GM12891 (cell line): ENCODE measurements at places on chromosomes 5 and 9.
A peak's percentile ranks its signal among the peaks of the same experiment; 100 is the strongest.

DNA sequence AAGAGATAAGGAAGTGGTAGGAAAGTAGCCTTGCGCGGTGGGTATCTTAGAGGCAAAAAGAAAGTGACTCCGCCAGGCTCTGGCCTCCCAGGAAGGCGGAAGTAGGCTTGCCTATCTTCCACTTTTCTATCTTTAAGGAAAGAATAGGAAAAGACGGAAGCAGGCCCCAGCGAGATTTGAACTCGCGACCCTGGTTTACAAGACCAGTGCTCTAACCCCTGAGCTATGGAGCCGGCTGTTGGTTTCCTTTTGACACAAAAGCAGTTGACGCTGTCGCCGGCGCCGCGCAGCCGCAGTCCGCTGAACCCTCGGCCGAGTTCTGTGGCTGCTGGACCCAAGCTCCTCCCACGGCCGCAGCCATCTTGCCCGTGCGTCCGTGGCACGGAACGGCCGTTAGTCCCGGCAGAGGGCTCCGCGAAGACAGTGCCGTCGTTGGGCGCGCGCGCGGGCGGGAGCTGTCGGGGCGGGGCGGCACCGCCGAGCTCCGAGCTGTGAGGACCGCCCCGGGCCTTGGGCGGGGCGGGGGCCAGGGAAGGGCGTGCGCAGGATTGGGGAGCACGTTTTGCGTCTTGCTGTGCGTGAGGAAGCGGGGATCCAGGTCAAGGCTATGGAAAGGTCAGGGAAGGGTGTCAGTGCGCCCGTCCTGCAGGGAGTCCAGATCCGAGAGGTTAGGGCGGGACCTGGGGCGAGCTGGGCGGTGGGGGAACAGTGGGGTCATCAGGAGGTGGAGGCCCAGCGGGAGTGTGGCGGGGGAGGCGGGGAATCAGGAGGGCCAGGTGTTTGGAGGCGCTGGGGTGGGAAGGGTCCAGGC is 13.3 kb downstream of the TRIM7 start:
- peak; percentile 87 for DNase-seq

DNA sequence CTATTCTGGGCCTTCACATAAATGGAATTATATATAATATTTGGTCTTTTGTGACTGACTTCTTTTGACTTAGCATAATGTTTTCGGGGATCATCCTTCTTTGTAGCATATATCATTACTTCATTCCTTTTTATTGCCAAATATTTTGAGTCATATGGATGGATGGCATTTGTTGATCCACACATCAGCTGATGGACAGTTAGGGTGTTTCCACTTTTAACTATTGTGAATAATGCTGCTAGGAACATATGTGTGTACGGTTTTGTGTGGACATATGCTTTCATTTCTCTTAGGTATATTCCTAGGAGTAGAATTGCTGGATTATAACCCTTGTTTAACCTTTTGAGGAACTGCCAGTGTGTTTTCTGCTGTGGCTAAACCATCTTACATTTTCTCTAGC is 249.6 kb downstream of the FANCC start:
- DNase-seq: no peak

DNA sequence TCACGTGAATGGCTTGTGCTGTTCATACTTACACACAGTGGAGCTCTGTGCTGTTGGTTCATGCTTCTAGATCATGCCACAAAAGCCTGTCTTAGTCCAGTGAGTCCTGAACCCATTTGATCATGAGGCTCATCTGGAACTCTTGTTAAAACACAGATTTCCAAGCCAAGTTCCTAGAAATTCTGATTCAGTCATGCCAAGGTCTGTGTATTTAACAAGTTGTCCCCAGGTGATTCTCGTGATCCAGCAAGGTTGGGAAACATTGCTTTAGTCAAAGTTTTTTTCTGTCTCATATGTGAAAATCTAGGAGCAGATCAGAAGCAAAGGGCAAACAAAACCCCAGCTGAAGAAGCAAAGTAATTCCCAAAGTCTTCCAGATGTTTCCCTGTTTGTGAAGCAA is 112.5 kb upstream of the GAS1 start:
- no peak for DNase-seq

- DNase-seq: no peak
Observed at GRCh38 chr5:61311836-61312808, 19.9 kb upstream of the ZSWIM6 start.

DNA sequence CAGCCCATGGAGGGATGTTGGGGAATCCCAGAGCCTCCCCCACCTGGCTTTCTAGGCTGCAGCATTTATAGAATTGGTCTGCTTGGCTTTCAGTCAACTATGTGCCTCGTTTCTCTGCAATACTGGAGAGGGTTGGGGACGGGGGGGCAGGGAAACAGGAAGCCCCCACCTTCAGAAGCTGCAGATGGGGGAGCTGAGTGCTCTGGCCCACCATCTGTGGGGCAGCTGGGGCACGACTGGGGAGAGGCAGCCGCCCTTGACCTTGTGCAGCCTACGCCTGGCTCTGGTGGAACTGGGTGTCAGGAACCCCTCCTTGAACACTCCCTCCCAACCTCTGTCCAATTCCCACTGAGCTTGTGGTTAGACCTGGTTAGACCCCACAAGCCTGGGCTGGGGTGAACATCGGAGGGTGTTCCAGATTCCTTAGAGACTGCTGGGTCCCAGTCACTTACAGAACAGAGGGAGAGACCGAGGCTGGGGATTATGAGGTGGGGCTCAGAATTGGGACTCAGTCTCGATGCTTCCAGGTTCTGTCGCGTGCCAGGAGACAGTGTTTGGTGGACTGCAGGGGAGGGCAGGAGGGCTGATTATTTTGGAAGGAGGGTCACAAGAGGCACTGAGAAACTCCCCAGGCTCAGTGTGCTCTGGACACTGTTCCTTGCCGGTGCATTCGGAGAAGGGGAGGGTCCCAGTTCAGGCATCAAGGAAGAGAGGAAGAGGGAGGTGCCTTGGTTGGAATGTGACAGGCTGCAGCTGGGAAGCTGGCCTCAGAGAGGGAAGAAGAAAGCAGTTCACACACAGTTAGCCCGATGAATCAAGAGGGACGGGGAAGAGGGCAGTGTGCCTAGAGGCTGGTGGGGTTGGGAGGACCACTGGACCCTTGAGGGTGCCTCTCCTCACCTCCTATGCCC is 25.6 kb downstream of the COL27A1 start:
- DNase-seq: no peak

DNA sequence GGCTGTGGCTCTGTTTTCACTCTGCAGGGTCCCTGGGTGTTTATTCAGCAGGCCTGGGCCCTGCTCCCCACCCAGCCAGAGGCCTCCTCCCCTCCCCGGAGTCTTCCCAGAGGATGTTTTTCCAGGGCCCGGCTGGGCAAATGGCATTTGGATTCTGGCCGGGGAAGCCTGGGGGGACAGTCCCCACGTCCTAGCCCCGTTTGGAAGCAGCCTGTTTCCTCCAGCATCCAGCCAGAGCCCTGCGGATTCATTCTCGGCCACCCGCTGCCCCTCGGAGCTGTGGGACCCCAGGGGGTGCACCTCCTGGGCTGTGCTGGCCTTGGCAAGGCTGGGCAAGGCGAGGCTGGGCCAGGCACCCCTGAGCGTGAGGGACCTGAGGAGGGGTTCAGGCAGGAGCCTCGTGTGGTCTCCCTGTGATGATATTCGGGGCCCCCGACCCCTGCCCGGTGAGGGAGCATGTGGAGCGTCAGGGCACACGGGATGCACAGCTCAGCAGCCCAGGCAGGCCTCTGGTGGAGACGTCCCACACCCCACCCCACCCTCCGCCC is 48.8 kb upstream of the EGFL7 start:
- DNase-seq: no peak

- DNase-seq: no peak
Observed at GRCh38 chr5:69167493-69167855, 524 bp downstream of the CCNB1 start.
